Activated naive CD4-positive, alpha-beta T cell treated with anti-CD3 and anti-CD28 coated beads for 36 hours (primary cell): ENCODE measurements at places on chromosomes 1 and 21.

- peak; percentile 69 for DNase-seq
These were observed 112.7 kb upstream of the COA6 start for GRCh38 chr1:234260578-234260977.

- no peak for DNase-seq
These were observed 12.0 kb downstream of the CAPN2 start for GRCh38 chr1:223724376-223724775.

GRCh38 chr1:36322041-36322785, 1.2 kb downstream of the EVA1B start:
- DNase-seq: no peak

DNA sequence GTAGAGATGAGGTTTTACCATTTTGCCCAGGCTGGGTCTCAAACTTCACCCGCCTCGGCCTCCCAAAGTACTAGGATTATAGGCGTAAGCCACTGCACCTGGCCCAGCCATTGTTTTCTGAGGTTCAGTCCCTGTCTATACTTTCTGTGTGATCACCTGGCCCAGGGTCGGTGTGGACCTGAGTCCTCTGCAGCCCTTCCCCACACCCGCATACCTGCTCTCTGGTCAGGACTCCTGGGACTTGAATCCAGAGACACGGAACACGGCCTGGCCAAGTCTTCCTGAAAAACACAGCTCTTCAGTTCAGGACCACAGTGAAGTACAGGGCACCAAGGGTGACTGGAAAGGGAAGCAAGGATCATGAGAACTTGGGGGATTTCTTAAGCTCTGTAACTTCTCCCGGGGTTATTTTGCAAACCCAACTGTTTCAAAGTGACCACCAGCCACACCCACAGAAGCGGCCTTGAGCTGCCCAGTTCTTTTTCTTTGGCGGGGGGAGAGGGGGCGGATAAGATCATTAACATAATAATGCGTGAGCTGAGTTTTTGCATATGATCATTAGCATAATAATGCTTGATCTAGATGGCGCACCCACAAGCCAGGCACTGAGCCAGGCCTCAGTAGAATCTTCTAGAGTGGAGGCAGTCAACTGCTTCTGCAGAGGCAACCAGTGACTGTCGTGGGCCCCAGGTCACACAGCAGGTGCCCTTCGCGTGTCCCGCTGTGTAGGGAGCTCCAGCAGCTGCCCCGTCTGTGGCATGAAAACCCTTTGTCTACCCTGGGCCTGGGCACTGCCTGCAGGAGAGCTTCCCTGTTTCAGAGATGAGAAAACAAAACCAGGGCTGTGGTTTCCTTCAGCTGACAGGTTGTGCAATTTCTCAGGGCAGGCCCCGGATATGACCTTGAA, 1.7 kb upstream of the NADK start:
- peak; percentile 80 for DNase-seq

DNA sequence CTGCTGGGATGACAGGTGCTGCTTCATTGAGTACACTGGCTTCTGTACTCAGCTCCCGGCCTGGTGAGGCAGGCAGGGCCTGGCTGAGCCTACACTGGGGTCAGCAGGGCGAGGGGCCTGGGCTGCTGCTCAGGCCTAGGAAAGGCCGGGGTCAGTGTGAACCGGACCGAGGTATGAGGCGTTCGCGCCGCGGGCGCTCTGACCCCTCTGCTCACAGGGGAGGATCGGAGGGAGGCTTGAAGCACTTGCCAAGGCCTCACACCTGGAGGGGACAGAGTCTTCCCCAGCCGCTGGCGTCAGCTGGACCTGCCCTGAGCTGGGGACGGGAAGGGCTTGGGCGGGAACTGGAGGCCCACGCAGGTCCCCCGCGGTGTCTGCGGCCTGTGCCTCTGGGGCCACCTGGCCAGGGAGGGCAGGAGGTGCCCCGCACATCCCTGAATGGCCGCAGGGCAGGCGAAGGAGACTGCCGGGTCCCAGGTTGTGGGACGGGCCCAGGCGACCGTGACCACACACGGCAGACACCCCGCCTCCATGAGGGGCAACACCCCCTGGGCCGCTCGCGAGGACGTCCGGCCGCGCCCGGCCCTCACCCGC, 466 bp downstream of the PEX10 start:
- DNase-seq: no peak

- DNase-seq: no peak
These were observed 28.3 kb downstream of the OPTC start for GRCh38 chr1:203522237-203522636.

DNA sequence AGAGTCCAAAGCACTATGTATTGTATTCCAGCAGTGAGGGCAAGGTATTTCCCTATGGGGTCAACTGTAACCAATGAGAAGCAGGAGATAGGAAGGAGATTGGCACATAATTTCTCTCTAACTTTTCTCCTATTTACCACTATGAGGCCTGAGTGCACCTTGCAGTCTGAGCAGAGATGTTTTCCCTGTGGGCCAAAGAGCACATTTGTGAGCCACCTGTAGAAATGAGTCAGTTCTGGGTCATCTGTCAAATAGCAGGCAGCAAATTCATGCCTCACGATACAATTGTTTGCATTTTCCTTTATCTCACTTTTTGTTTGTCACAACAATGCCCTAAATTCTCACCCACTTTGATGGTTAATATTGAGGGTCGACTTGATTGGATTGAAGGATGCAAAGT, 547.2 kb upstream of the NCAM2 start:
- no peak for DNase-seq

- no peak for DNase-seq
These were observed 5.3 kb upstream of the TFF2 start for GRCh38 chr21:42356046-42356445.

- DNase-seq: peak; percentile 5
These were observed 413 bp downstream of the EFCAB7 start for GRCh38 chr1:63523738-63524137.

- no peak for DNase-seq
These were observed 88.1 kb downstream of the SLC45A1 start for GRCh38 chr1:8406011-8406410.
